RPMI8226 (cell line): ENCODE measurements at places on chromosomes 11 and 22.

DNA sequence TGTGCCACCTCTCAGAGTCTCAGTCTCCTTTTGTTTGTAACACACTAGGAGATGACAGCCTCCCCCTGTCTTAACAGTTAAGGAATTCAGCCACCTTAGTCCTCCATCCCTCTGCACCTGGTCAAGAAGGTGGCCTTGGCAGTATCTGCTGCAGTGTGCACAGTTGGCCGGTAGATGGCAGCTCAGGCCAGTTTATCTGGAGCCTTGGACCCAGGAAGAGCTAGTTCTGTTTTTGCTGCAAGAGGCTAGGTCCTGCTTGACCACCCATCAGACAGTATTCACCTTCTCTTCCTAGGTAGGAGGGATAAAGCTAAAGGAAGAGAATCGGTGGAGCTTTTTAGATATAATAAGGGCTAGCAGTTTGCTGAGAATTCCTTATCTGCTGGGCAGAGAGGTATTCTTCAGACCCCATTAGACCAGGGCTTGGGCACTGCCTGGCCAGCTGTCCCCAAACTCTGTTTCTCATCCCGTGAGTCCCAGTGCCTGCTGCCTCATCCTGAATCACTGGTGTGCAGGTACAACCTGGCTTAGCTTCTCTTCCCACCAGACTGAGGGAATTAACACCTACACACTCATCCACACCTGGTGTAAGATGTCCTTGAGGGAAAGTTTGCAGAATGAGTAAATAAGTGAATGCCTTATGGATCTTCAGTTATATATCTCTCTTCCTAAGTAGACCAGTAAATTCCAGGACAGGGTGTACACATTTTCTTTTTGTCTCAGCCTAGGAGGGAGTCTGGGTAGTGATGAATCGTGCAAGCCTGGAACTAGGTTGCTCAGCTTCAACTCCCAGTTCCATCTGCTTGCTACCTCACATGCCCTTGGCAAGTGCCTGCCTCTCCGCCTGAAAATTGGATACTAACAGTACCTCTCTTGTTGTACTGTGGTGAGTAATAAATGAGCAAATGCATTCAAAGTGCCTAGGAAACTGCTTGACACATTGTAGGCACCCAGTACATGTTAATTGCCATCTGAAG lies 70.8 kb upstream of the NARS2 start:
- peak; percentile 81 for DNase-seq

- DNase-seq: no peak
Measured at GRCh38 chr11:120523196-120523595, 11.6 kb downstream of the GRIK4 start.

GRCh38 chr22:30190574-30190973 lies 56.0 kb downstream of the LIF start:
- no peak for DNase-seq

GRCh38 chr11:126669416-126669815 lies 313.9 kb downstream of the ST3GAL4 start:
- DNase-seq: no peak

DNA sequence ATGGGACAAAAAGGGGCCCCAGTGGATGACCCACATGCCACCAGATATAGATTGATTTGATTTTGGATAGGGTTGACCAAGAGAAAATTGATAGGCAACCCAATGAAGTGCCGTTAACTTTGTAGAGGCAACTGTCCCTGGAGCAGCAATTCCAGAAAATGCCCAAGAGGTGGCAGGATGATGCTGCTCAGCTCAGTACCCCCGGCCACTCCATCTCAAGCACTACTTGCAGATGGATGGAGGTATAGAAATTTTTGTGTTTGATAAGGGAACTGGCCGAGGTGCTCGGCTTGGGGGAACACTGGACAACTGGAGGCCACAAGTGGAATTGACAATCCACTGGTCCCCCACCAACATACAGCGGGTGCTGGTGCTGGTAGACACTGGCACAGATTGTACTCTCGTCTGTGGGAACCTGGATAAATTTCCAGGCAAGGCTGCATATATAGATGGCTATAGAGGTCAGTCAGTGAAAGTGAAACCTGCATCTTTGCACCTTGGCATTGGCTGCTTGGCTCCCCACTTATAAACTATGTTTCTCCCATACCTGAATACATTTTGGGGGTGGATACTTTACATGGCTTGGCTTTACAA lies 86.3 kb downstream of the CCDC83 start:
- DNase-seq: peak; percentile 65

DNA sequence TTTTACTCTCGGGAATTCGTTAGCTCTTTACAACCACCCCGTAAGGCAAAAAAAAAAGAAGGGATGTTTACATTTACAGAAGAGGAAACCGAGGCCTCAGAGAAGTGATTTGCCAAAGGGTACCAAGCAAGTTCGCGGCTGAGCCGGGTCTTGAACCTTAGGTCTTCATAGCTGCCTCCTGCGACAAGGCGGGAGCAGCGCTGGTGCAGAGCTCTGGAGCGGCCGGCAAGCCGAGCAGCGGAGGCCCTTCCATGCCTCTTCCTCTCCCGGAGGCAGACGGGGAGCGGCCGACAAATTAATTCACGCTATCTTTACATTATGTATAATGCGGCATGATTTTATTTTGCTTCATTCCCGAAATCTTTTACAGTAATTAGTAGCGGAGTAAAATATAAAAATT lies 536.3 kb downstream of the INSC start:
- DNase-seq: no peak

- DNase-seq: no peak
Measured at GRCh38 chr11:24161587-24161986, 335.3 kb upstream of the LUZP2 start.
